ENCODE measurements at places on chromosomes 4 and X.

- peak; percentile 76 for DNase-seq
These were observed 12.9 kb downstream of the PCDH18 start for GRCh38 chr4:137519406-137519805.

DNA sequence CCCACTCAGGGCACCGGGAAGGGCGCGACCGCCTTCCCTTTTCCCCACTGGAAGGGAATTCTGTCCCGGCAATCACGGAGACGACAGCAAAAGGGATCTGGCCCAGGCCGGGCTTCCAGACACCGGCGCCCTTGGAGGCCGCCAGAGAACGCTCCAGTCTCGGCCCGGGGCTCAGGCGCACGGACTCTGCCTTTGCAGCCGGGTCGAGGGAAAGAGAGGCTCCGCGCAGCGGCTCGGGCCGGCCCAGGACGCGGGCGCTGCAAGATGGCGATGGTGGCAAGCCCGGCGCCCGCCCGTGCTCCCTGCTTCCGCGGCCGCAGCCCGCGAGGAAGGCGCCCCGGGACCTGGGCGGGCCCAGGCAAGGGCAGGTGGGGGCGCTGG is 1.1 kb downstream of the CTBP1 start:
- DNase-seq, result no peak

GRCh38 chr4:95170176-95170575 is 378.6 kb downstream of the UNC5C start:
- DNase-seq, result no peak

- DNase-seq, result no peak
These were observed 75.6 kb downstream of the NPY1R start for GRCh38 chr4:163256680-163257343.

- no peak for DNase-seq
These were observed 35.6 kb downstream of the GEMIN8 start for GRCh38 chrX:13994104-13994503.

- no peak for DNase-seq
These were observed 75.5 kb downstream of the MTMR1 start for GRCh38 chrX:150768580-150769190.

DNA sequence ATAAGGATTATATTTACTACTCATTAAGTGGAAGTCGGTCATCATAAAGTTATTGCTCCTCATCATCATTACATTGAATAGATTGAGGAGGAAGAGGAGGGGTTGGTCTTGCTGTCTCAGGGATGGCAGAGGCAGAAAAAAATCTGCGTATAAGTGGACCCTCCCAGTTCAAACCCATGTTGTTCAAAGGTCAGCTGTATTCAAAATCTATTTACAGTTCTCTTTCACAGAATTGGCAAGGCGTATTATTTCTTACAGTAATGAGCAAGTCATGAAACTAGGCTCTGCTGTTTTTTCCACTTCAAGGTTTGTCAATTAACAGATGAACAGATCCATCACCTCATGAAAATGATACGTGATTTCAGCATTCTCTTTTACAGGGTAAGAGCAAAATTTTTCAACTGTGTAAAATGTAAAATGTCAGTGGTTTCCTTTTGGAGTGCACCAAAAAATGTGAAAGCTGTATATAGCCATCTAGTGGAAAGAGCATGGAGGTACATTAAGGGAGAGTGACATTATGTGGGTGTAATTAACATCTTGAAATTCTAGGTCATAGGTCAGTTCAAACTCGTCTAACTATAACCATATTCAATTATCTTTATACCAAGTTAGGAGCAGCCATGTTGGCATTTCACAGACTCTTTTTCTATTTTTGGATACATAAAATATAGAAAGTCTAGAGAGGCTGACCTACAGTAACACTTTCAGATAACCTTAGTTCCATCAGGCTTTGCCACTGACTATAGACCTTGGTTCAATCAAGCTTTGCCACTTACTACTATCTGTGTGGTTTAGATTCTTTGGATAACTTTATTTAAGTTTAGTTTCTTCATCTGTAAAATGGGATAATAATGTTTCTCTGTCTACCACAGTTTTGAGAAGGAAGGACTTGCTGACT is 30.1 kb downstream of the NEIL3 start:
- DNase-seq, result peak; percentile 54

DNA sequence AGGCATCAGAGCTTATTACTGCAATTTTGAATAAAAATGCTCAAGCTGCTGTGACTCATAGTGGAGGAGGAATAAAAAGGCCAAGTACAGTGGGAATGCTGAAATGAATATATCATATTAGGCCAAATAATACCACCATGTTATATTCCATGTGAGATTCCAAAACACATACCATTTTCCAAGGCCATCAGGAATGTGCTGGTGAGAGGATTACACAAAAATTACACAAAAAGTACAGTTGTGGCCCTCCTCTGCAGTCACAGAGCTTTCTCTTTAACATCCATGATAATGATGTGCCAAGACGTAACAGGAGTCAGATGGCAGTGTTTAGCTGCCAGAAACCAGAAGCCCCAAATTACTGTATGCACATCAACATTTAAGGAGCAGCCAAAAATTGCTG is 153.5 kb downstream of the PCDH18 start:
- DNase-seq, result no peak

- DNase-seq, result no peak
These were observed 492.8 kb upstream of the NR3C2 start for GRCh38 chr4:148934926-148935578.

DNA sequence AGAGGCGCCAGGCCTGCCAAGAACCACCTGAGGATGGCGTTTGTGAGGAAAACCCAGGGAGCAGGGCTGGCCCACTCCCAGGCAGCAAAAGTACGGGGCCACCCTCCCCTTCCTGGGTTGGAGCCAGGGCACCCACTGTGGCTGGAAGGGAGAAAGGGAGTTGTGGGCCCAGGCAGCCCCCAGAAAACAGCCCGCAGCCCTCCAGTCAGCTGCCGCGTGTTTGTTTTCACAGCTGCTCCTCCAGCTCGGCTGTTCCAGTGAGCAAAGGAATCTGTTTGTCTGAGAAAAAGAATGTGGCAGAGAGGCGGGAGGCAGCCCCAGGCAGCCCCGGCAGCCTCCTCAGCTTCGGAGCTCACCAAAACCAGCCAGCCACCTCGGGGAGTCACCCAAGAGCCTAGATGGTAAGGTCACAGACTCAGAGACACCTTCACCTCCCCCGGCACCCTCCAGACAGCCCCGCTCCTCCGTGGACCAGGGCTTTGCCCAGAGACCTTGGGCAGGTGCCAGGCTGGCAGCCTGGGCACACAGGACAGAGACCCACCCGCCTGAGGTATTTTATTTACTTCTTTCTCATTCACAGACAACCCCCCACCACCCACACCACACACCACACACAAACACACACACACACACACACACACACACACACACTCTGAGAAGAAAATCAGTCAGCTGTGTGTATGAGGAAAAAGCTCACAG is 338.1 kb downstream of the BCOR start:
- DNase-seq, result peak; percentile 85

- DNase-seq, result no peak
These were observed 52.0 kb downstream of the TBC1D14 start for GRCh38 chr4:6961496-6962210.

DNA sequence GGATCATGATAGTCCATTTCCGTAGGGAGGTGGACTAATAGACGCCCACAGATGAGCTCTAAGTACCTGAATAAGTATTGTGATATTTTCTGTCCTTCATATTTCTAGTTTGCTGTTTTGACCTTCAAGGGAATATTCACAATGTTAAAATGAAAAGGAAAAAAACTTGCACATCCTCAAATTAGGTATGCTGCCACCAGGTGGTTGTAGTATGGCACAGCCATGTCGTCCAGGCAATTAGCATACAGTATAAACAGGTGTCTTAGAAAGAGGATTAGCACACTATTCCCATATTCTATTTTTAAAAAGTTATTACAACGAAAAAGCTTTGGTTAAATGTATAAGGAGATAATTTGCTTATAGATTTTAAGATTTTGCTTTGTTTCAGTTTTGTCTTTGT is 802.0 kb downstream of the RPA4 start:
- DNase-seq, result peak; percentile 43

DNA sequence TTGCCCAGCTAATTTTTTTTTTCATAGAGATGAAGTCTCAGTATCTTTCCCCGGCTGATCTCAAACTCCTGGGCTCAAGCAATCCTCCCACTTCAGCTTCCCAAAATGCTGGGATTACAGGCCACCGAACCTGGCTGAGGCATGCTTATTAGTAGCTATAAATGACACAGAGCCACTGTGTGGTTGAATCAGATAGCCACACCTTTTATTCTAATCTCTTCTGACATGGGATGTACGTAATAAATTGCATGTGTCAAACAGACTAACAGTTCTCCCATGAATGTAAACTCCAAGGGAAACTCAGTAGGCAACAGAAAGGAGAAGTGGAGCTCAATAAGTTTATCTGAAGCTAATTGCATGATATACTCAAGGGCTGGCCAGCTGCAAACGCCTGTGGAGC is 139.8 kb upstream of the VCX3A start:
- DNase-seq, result no peak

DNA sequence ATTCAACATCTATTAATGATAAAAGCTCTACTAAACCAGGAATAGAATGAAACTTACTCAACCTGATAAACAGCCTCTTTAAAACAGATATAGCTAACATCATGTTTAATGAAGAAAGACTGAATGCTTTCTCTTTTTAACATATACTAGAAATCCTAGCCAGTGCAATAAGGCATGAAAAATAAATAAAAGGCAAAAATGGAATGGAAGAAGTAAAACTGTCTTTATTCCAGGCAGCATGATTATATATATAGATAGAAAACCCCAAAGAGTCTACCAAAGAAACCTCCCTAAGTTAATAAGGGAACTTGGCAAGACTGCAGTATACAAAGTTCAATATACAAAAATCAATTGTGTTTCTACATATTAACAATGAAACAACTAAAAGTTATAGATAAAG is 25.5 kb downstream of the WDFY3 start:
- DNase-seq, result no peak

- DNase-seq, result no peak
These were observed 43.4 kb downstream of the ZNF182 start for GRCh38 chrX:47960406-47960805.

- DNase-seq, result no peak
These were observed 73.1 kb downstream of the MAML3 start for GRCh38 chr4:140080883-140081282.

DNA sequence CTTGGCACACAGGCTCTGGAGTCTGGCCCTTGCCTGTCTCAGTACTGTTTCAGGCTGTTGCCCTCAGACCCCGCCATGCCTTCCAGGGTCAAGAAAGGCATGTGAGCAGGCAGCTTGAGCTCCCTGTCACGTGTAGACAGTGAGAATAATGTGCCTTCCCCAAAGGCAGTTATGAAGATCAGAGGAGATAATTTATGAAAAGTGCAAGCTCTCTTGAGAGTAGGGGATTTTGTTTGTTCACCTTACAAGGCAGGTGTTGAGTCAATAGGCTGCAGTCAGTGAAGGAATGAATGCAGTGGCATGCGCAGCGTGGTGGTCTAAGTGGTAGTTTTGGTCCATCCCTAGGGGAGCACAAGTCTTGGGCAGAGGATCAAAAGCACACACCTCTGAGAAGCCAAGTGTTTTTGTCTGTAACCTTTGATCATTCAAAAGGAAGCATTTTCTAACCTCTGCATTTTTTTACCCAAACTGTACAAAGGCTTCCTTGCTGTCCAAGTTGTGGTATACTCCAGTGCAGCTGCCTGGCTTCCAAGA is 14.4 kb downstream of the HADH start:
- no peak for DNase-seq

DNA sequence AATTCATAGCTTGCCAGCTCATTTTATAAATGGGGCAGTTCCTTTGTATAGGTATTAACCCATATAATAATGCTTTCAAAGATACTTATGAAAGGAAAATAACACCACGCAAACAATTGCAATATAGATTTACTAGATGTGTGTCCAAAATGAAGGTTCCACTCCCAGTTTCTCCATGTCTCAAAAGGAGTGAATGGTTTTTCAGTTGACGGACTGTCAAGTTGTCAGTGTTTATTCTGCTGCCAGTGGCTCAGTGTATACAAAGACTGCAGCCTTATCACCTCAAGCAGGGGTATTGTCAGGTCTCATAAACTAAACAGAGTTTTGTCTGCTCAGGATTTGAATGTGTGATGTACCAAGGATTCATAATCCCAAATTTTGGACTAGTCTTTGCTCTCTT is 585.3 kb upstream of the ATOH1 start:
- no peak for DNase-seq

DNA sequence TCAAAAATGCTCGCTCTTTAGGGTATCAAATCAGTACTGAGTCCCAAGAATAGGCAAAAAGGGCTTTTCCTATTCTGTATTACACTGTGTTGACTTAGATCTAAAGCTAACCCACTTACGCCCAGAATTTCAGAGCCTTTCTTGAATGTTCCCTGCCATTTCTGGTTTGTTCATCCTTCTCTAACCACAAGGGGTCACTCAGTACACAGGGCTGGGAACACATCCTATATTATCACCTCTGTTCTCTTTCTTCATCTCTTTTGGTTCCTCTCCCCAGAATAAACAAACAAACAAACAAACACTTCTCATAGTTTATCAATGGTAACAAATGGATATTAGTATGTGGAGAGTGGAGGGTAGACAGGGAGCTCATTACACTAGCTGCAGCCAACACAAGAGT is 25.5 kb upstream of the MORC4 start:
- DNase-seq, result peak; percentile 44

DNA sequence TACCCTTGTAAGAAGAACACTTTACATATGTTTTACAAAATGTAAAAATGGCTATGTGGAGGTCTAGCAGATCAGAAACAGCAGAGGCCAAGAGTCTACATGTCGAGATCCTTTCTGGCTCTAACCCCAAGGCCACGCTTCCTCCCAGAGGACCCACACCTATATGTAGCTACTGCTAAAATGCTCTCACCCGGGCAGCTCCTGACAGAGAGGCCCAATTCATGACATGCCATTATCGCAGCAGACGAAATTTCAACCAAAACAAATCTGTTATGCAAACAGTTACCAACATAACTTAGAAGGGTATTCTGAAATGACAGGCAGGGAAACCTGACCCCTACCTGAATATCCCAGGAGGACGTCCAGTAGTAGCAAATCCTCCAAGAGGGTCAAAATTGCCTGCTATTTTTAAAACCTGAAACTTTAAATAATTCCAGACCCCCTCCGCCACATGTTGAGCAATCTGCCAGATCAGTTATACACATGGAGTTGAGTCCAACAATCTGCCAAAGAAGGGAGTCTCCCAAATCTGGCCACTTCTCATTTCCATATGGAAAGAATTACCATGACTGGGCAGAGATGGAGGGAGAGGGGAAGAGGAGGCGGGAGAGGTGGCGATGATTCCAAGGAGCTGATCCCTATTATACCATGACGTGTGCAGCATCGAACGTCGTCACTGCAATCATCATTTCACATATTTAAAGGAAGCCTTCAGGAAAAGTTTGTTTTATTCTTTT is 192.9 kb upstream of the TBL1X start:
- DNase-seq, result no peak

DNA sequence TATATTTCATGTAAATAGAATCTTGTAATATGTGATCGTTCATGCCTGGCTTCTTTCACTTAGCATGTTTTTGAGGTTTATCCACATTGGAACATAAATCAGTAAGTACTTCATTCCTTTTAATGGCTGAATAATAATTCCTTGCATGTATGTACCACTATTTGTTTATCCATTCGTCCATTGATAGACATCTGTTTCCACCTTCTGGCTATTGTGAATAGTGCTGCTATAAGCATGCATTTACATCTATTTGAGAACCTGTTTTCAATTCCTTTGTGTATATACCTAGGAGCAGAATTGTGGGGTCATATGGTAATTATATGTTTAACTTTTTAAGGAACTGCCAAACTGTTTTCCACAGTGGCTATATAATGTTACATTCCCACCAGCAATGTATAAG is 356.7 kb upstream of the DIPK2B start:
- DNase-seq, result no peak

Data from astrocyte of the hippocampus (primary cell).